ENCODE measurements at places on chromosomes 11 and 22. TPM values are rescaled to one million over a fixed set of nuclear protein-coding genes. Genes with fewer than 3 reads are reported as not detected.

SLC6A5 gene
- not detected for total RNA-seq

KLHL22 gene
- 60.2 TPM for total RNA-seq

SAA4 gene
- total RNA-seq, result not detected

ZNF70 gene
- 7.4 TPM for total RNA-seq

PYGM gene
- 11.3 TPM for total RNA-seq

DNA sequence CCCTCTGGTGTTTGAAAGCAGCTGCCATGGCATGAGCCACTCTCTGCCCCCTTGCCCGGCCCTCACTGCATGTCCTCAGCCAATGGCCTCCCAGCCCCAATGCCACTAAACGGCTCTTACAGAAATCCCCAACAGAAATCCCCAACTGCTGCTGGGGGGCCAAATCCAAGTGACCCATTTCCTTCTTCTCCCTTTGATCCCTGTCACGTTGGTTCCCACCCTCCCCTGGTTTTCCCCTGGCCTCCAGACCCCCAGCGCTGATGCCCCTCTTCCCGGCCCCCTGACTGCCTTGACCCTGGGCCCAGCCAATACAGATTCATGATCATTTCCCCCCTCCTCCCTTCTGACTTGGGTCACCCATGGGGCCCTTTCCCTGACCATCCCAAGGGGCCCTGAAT lies 30.9 kb downstream of the IGLL1 start:
- no peak for DNase-seq
- no peaks in the 10 kb centered on the region for H3K36me3 ChIP-seq
- H3K4me1 ChIP-seq, result no peaks in the 10 kb centered on the region
- H3K4me3 ChIP-seq, result no peak overlapping the region
- H3K27ac ChIP-seq, result no peak overlapping the region

DNA sequence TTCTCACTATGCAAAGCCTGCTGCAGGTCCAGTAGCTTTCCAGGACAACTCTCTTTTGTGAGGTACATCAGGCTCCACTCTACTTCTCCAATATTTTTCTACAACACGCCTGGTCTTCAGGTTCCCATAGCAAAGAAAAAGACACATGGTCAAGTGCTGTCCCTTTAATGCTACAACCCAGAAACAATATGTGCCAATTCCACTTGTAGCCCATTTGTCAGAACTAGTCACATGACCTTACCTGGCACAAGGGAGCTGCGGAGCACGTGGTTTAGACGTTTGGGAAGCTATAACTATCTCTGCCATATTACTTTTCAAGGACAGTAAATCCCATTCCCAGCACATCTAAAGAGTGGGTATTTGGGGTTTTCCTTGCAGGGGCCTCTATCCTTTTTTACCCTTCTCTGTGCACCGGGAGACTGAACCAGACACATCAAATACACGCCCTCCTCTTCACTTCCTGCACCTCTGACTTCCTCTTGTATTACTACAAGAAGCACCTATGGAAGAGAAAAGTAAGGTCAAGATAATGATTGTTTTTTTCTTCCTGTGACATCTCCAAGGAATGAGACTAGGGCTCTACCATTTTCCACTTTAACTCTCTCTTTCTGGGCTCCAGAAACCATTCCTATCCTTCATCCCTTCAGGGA lies 237.6 kb downstream of the ETS1 start:
- no peaks in the 10 kb centered on the region for H3K27me3 ChIP-seq
- H3K27ac ChIP-seq, result no peak overlapping the region
- DNase-seq, result no peak
- peak overlapping the region; percentile 25 for H3K4me3 ChIP-seq
- H3K4me1 ChIP-seq, result peaks cover 51% of the 10 kb centered on the region

DNA sequence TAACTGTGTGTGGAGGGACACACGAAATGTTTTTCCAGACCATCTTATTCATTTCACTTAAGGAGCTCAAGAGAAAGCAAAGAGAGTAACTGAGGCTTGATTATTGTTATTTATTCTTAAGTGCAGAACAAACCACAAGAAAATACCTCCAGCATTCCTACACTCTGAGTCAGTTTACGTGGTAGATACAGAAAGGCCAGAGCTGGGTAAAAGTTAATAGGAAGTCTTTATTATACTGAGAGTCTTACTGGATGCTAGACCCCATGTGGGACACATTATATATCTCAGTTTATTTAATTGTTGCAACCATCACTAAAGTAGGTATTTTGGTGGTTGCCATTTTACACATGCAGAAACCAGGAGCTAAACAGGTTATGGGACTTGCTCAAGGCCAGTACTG lies 261.4 kb upstream of the POU2AF2 start:
- H3K36me3 ChIP-seq, result no peaks in the 10 kb centered on the region
- H3K4me1 ChIP-seq, result no peaks in the 10 kb centered on the region
- no peak overlapping the region for H3K27ac ChIP-seq
- H3K4me3 ChIP-seq, result no peak overlapping the region

DNA sequence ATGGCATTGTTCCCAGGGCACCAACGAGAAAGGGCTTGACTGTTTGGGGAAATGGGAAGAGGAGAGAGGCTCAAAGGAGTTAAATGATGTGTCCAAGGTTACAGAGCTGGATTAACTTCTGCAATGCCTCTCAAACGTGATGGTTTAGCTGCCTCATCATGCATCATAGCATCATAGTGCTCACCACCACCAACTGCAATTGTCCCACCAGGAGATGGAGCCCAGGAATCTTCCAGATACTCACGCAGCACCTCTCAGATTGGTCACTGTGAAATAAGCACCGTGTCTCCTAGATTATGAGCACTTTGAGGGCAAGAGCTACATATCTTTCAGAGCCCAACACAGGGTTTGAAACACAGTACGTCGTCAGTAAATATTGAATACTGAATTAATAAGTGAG lies 69.2 kb downstream of the PRSS23 start:
- DNase-seq, result no peak
- no peaks in the 10 kb centered on the region for H3K27me3 ChIP-seq
- no peak overlapping the region for H3K4me3 ChIP-seq
- no peaks in the 10 kb centered on the region for H3K4me1 ChIP-seq
- H3K36me3 ChIP-seq, result no peaks in the 10 kb centered on the region
- no peak overlapping the region for H3K27ac ChIP-seq

DNA sequence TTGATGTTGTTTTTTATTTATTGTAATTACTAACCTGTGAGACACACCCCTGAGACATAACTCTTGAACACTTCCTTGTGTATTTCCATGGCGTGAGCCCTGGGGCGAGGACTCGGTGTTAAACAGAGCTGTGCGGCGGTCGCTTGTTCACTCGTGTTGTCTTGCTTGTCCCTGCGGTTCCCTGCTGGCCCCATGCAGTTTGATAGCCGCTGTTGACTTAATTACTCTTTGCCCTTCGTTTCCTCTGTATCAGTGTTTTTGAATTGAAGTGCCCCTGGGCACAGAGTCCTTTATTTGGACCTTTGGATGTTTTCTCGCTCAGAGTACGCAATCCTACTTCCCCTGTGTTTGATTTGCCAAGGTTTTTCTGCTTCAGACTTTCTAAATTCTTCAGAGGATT lies 52.7 kb downstream of the TBC1D22A start:
- H3K36me3 ChIP-seq, result peaks cover 4% of the 10 kb centered on the region
- H3K4me3 ChIP-seq, result no peak overlapping the region
- no peaks in the 10 kb centered on the region for H3K27me3 ChIP-seq
- no peak for DNase-seq
- H3K4me1 ChIP-seq, result peaks cover 4% of the 10 kb centered on the region

DNA sequence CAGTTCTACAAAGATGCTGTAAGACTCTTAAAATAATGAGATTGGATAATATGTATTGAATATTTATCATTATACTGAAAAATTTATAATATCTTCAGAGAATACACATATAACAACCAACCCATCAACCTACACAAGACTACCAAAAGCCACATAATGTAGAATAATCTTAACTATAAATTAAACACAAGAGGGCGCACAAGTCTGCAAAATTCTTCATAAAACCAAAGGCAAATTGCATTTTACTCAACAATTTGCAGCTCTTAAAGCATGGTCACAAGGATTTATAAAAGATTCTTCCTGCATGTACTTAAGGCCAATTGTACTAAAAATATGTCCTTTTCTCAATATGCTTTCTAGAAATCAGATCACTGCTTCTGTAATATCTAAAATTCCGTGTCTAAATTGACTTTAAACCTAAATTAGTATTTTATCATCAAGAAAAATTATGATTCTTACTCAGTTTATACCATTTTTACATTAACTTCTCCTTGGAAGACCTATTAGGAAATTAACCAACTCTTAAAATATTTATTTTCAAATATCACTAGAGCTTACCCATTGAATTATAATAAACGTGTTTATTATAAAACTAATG lies 79.0 kb downstream of the TTC28 start:
- no peak overlapping the region for H3K4me3 ChIP-seq
- no peaks in the 10 kb centered on the region for H3K4me1 ChIP-seq
- peak; percentile 31 for DNase-seq
- H3K27me3 ChIP-seq, result peaks cover 13% of the 10 kb centered on the region
- H3K27ac ChIP-seq, result no peak overlapping the region
- no peaks in the 10 kb centered on the region for H3K36me3 ChIP-seq

DNA sequence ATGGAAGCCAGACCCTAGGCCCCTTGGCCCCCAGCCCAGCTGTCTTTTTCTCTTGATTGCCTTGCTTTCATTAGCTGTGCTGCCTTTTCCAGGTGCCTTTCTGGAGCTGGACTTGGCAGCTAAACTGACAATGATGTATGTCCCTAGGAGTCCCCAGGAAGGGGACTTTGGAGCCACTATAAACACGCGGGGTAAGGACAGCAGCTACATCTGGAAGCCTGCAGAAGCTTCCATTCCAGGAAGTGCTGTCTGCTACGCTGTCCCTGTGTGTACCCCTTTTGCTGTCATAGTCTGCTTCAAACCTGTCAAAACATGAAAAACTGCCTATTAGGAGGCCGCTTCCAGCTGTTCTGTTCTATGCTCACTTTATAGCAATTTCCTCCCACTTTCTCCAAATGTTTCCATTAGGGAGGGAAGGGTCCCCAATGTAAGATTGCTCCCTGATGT lies 153.3 kb upstream of the RAG2 start:
- no peaks in the 10 kb centered on the region for H3K4me1 ChIP-seq
- H3K4me3 ChIP-seq, result no peak overlapping the region
- no peaks in the 10 kb centered on the region for H3K27me3 ChIP-seq

DNA sequence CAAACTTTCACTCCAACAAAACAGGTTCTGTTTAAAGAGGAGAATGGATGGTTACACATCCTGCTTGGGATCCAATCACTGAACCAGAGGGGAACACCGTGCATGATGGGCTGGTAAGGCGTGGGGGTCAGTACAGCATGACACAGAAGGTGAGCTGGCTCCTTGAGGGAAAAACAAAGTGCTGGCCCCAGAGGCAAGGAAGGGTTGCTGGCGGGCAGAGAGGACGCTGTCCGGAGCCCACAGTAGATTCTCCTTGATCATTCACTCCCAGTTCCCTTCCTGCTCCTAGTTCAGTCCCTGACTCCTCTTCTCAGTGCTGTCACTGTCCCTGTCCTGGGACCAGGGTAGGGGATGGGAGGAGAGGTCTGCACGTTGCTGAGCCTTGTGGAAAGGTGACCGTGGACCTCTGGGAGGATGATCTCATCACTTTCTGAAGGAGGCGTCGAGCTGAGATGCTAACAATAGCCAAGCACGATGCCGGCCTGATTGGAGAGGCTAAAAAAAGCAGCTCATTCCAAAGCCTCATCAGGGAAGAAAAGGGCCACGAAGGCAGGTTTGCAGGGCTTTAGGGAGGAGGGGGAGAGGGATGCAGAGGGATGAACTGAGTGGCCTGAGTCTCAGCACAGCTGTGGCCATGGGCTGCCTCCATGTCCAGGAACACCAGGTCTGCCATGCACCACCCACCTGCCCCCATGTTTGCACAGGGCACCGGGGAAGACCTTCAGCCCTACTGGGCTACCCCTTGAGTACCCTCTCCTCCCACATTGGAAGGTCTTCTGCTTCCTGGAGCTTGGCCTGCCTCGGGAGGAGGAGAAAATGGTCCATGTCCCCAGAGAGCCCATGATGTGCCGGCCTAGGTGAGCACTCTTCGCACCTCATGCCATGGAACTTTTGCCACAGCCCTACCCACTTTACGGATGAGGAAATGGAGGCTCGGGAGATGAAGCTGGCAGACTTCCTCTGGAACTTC lies 72.7 kb upstream of the RTL6 start:
- H3K27ac ChIP-seq, result no peak overlapping the region
- H3K36me3 ChIP-seq, result no peaks in the 10 kb centered on the region
- no peaks in the 10 kb centered on the region for H3K4me1 ChIP-seq
- no peak overlapping the region for H3K4me3 ChIP-seq
- H3K27me3 ChIP-seq, result no peaks in the 10 kb centered on the region

GRCh38 chr11:77127235-77127911 lies 673 bp upstream of the MYO7A start:
- H3K36me3 ChIP-seq, result no peaks in the 10 kb centered on the region
- H3K27ac ChIP-seq, result no peak overlapping the region
- H3K27me3 ChIP-seq, result no peaks in the 10 kb centered on the region
- H3K4me3 ChIP-seq, result peak overlapping the region; percentile 62
- H3K4me1 ChIP-seq, result peaks cover 14% of the 10 kb centered on the region

DNA sequence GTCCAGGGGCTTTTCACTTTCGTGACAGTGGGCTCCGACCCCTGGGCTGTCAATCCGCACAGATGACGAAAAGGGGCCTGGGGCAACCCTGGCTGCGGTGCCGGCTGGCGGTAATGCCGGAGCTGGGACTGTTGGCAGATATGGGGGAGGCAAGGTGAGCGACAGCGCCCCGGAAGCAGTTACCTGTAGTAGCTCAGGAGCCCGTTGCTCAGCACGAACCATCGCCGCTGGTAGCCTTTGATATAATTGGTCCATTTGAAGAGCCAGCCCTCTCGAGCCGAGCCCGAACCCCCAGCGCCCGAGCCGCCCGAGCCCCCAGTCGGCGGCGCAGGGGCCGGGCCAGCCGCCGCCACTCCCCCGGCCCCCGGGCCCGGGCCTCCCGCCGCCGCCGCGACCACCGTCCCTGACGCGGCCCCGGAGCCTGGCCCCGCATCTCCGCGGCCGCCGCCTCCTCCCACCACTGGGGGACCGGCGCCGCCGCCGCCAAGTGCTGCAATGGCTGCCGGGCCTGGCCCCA lies 396 bp downstream of the OSBP start:
- H3K4me1 ChIP-seq, result peaks cover 48% of the 10 kb centered on the region
- H3K4me3 ChIP-seq, result peak overlapping the region; percentile 84
- peaks cover 2% of the 10 kb centered on the region for H3K36me3 ChIP-seq
- DNase-seq, result peak; percentile 79
- peak overlapping the region; percentile 71 for H3K27ac ChIP-seq
- H3K27me3 ChIP-seq, result no peaks in the 10 kb centered on the region

DNA sequence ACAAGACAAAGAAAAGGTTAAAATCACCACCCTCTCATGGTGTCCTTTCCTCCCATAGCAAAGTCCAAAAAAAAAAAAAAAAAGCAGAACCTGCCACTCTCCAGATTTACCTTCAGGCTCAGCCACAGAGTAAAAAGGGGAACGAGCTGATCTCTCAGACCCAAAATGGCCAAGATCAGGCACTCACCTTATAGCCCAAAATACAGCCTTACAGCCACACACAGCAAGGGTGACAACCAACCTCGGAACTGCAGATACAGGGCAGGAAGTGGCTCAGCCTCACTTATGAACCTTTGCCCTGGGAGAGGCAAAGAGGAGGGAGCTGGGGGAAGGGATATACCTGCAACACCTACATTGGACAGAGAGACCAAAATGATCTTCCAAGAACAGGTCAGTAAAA lies 4.5 kb downstream of the FHIP1B start:
- H3K27me3 ChIP-seq, result no peaks in the 10 kb centered on the region
- no peak for DNase-seq
- no peak overlapping the region for H3K27ac ChIP-seq
- H3K36me3 ChIP-seq, result no peaks in the 10 kb centered on the region

GRCh38 chr11:66020618-66021357 lies 5.5 kb downstream of the CATSPER1 start:
- no peaks in the 10 kb centered on the region for H3K27me3 ChIP-seq
- H3K36me3 ChIP-seq, result no peaks in the 10 kb centered on the region
- H3K4me3 ChIP-seq, result no peak overlapping the region
- no peak for DNase-seq
- H3K4me1 ChIP-seq, result peaks cover 6% of the 10 kb centered on the region

GRCh38 chr22:46425016-46425415 lies 89.5 kb downstream of the TRMU start:
- no peak overlapping the region for H3K4me3 ChIP-seq
- no peaks in the 10 kb centered on the region for H3K36me3 ChIP-seq
- H3K4me1 ChIP-seq, result peaks cover 6% of the 10 kb centered on the region
- H3K27me3 ChIP-seq, result no peaks in the 10 kb centered on the region
- DNase-seq, result no peak

Measured in CD4-positive, alpha-beta memory T cell (primary cell).